ENCODE measurements at places on chromosomes 16 and 17.
A peak's percentile ranks its signal among the peaks of the same experiment; 100 is the strongest.

- DNase-seq = no peak
Observed at GRCh38 chr16:19967963-19968362, 83.3 kb upstream of the GPRC5B start.

- no peak for DNase-seq
Observed at GRCh38 chr17:70434536-70435490, 265.5 kb downstream of the KCNJ2 start.

GRCh38 chr17:28194382-28194781 lies 124.6 kb upstream of the TMEM97 start:
- no peak for DNase-seq

DNA sequence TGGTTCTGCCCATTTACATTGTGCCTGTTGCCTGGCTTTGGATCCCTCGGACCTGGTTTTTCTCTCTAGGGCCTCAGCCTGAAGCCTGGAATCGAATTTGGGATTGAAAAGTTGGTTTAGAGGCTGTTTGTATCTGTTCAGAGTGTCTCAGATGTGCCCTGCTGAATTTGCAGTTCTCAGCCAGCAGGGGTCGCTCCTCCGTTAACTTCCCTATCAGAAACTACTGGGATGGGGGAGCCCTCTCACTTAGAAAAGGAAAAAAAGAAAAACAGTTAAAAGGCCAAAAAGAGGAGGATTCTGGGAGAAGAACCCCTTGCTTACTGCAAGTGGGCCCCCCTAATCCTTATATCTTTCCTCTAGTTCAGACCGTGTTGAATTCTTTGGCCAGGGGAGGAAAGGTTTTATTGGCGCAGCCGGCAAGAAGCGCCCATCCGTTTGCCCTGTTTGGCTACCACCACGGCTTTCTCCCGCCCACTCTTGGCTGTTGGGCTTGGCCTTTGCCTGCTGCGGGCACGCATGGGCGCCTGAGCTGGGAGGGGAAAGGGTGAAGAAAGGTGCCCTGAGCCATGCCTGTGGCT lies 8.7 kb downstream of the FZD2 start:
- DNase-seq = no peak

GRCh38 chr17:75486151-75486550 lies 29.2 kb downstream of the CASKIN2 start:
- no peak for DNase-seq

- no peak for DNase-seq
Observed at GRCh38 chr17:61132524-61132923, 267.1 kb upstream of the TBX2 start.

DNA sequence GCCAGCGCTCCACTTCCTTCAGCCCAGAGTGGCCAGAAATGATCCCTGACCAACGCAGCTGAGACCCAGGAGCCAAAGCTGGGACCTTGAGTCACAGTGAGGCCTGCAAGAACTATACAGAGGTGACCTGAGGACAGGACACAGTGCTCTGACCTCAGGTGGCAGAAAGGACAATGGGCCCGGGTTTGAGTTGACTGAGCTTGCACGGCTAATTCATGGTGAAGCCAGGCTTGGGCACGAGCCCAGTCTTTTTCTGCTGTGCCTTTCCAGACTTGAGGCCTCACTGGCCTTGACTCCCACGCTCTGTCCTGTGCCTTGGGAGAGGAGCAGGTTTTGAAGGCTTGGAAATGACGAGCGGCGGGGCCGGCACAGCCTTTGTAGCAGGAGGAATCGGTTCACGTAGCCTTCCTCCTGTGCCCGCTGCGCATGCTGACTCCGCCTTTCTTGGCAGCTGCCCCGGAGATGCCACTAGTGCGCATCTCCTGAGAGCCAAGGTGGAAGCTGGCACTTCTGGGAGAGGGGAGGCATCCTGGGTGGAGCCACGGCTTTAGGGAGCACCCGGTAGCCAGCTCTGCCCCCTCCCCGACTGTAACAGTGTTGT lies 34.9 kb downstream of the NDEL1 start:
- DNase-seq = no peak

DNA sequence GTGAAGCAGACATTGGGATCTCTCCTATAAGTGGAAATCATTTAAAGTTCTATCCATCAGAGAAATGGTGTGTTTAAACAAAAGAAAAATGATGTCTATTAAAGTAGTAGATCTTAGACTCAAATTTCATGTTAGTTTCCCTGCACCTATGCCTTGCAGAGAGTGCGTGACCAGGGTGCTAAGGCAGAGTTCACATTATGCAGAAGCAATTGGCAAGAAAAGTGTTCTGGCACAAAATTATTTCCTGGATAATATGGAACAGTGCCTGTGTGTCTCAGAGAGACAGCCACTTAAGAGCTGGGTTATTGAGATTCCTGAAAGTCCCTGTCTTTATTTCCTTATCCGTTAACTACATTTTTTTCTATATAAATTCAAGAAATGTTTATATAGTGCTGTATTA lies 457.0 kb downstream of the CDH8 start:
- DNase-seq = no peak

DNA sequence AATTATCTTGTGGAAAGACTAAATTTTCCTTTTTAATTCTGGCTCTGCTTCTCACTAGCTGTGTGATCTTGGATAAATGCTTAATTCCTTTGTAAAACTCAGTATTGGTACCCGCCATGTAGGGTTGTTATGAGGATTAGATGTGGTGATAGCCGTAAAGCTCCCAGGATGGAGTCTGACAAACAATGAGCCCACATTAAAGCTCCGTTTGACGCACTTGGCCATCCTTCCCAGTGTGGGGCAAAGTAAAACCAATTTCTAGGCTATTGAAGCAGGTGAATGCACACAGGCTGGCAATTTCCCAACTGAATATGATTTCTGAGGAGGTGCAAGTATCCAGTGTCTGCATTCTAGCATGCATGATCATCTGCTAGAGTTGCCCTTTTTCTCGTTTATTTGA lies 123.6 kb downstream of the MRTFB start:
- no peak for DNase-seq

- no peak for DNase-seq
Observed at GRCh38 chr16:81836279-81837054, 57.4 kb downstream of the PLCG2 start.

DNA sequence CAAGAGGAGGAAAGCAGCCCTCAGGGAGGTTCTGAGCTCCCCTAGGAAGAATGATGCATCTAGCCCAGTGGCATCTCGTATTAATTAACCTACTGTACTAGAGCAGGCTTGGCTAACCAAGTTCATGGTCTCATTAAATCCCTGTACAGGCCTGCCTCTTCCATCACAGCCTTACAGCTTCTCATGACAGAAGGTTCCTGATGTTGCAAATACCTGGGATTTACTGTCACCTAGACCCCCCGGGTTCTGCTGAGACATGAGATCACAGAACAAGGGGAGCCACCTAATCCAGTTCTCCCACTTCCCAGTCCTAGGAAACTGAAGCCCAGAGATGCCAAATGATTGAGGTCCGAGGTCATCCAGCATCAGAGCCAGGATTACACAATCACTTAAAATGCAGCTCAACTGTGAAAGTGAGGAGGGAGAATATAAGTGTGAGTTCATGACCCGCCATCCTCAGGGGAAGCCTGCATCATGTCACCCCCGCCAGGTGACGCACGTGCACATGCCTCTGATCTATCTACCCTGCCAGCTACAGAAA lies 23.9 kb downstream of the ACLY start:
- peak; percentile 68 for DNase-seq

- DNase-seq = no peak
Observed at GRCh38 chr16:65315081-65315780, 193.4 kb upstream of the CDH11 start.

DNA sequence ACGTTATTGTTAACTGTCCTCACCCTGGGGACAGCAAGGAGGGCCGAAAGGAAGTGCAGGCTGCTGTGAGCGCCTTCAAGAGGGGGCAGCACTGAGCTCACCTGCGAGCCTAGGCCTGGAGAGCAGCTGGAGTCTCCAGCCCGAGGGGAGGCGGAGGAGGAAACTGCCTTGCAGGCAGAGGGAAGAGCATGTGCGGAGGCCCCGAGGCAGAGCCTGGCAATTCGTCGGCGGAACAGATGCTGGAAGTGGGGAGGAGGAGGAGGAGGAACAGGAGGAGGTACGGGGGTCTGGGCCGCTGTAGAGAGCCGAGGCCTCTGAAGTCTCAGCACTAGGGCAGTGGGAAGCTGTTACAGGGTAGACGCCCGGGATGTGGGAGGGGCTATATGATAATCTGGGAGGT lies 49.6 kb upstream of the PLCG2 start:
- no peak for DNase-seq

- no peak for DNase-seq
Observed at GRCh38 chr17:9917801-9918200, 12.7 kb upstream of the RCVRN start.

DNA sequence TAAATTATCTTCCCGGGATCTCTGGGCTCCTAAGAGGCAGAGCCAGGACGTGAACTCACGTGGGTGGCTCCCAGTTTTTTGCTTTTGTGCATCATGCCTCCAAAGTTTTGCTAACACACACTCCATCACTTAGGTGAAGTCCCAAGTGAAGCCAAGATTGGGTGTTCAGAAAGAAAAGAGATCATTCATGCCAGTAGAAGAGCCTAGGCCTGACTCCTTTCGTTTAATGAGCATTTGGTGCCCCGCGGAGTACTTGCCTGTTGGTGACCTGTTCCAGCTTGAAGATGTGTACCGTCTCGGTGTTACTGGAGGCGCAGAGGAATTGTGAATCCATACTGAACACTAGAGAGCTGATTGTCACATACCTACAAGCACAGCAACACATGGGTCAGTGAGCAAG lies 24.1 kb downstream of the WIPI1 start:
- no peak for DNase-seq

GRCh38 chr16:56389554-56389953 lies 35.8 kb downstream of the AMFR start:
- peak; percentile 87 for DNase-seq

GRCh38 chr17:2237521-2237921 lies 66.1 kb downstream of the SMG6 start:
- no peak for DNase-seq

GRCh38 chr16:56916571-56917403 lies 15.2 kb upstream of the HERPUD1 start:
- DNase-seq = no peak

GRCh38 chr16:13478991-13479390 lies 441.0 kb upstream of the ERCC4 start:
- no peak for DNase-seq

- DNase-seq = no peak
Observed at GRCh38 chr16:2739625-2740430, 12.6 kb upstream of the SRRM2 start.

- no peak for DNase-seq
Observed at GRCh38 chr17:6823011-6823442, 8.5 kb downstream of the TEKT1 start.

GRCh38 chr17:51711581-51711980 lies 446.9 kb downstream of the CA10 start:
- no peak for DNase-seq

- DNase-seq = no peak
Observed at GRCh38 chr17:16463358-16464302, 28.4 kb downstream of the LRRC75A start.

- no peak for DNase-seq
Observed at GRCh38 chr16:31427441-31428278, 500 bp downstream of the COX6A2 start.

GRCh38 chr17:64777415-64778239 lies 115.5 kb upstream of the SMURF2 start:
- no peak for DNase-seq

GRCh38 chr16:77223184-77223583 lies 24.0 kb downstream of the SYCE1L start:
- DNase-seq = no peak

All from fibroblast of skin of left biceps (primary cell).